CD4-positive, alpha-beta memory T cell (primary cell): ENCODE measurements at places on chromosomes 6 and 20.

GRCh38 chr6:72739368-72739779 lies 117.5 kb downstream of the KCNQ5 start:
- DNase-seq: no peak

DNA sequence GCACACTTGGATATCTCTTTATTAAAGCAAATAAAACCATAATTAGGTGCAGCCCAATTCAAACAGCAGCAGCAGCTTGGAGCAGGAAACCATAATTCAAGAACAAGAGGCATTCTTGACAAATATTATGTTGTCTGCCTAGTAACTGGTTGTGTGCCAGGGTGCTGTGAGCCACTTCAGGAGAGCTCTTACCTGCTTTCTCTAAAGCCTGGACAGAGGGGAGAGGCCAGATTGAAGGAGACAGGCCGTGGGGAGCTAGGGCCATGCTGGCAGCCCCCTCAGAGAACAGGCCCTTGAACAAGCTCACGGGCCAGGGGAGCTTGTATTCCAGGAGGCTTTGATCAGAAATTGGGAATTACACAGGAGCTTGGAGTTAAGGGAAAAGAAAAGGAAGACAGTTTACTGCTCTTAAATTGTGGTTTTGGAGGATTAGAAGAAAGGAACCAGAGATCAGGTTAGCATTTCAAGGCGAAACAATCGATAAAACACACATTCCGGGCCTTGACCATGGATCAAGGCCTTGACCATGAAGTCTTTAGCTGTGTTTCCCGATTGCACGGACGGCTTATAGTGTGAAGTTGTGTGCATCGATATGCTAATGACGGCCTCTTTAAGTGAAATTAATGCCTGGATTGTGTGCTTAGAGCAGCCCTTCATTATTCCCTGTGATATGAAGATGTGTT lies 69.8 kb upstream of the NKX2-2 start:
- no peak for DNase-seq

- no peak for DNase-seq
These were observed 57.2 kb downstream of the RGS17 start for GRCh38 chr6:153073841-153074240.

GRCh38 chr6:28743271-28743789 lies 180.5 kb downstream of the TRIM27 start:
- no peak for DNase-seq

GRCh38 chr20:49160057-49160929 lies 27.8 kb downstream of the STAU1 start:
- no peak for DNase-seq

DNA sequence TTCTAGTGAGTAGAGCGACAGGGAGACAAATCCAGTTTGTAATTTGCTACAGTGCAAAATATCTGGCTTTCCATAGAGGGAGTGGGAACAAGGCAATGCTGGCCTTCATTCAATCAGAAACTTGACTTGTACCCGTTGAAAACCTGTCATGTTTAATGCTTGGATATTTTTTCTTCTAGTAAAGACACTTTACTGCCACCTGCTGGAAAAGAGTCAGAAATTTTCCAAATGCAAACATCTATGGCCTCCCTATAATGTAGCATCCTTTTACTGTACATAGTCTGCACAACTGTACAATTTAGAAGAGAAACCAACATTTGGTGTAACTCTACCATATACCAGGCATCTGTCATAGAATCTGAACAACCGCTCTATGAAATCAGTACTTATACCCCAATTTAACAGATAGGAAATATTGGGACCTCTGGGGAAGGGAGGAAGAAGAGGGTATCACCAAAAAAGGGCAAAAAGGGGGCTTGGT lies 16.7 kb upstream of the TBC1D20 start:
- DNase-seq: peak; percentile 67

GRCh38 chr6:131251590-131252199 lies 116.4 kb downstream of the AKAP7 start:
- no peak for DNase-seq

GRCh38 chr6:107409942-107410341 lies 49.4 kb downstream of the PDSS2 start:
- DNase-seq: no peak

DNA sequence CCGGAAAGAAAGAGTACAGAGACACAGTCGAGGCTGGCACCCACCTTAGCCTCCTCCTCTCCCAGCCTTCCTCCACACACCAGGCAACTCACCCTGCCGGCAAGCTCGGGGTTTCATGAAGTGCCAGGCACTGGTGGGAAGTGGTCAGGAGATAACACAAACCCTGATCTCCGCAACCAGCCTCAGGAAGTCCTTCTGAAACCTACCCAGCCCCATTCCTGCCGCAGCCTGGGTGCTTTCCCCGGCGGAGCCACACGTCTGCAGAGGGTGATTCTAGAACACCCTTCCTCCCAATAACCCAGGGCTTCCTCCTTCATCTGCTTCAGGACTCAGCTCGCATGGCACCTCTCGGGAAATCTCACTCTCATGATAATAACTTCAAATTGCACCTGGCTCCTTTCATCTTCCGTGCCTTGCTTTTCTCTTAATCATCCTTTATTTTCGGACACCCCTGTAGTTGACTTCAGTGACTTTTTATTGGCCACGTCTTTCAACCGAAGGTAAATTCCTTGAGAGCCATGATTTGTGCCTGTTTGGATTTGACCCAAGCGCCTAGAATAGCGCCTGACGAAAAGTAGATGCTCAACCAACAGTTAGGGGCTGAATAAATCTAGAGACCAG lies 8.7 kb upstream of the HLA-E start:
- DNase-seq: peak; percentile 74

DNA sequence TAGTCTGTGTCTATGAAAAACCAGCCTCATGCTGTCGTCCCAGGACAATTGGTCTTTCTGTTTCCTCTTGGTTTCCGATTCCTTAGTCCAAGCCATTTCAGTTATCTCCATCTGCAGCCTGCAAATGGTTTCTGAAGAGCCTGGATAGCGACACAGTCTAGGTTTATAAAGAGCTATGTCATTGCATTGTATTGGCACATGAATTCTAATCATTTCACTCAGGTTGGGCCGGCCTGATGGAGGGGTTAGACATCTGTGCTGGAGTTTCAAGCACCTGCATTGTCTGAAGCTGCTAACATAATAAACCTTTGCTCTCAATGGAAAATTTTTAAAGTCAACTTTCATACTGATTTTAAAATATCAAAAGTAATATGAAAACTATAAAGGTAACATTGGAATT lies 232.6 kb upstream of the MAP3K7 start:
- DNase-seq: no peak

- DNase-seq: no peak
These were observed 161.8 kb downstream of the KCNQ5 start for GRCh38 chr6:72783666-72784065.

- DNase-seq: no peak
These were observed 154.0 kb downstream of the LY86 start for GRCh38 chr6:6742535-6742934.

DNA sequence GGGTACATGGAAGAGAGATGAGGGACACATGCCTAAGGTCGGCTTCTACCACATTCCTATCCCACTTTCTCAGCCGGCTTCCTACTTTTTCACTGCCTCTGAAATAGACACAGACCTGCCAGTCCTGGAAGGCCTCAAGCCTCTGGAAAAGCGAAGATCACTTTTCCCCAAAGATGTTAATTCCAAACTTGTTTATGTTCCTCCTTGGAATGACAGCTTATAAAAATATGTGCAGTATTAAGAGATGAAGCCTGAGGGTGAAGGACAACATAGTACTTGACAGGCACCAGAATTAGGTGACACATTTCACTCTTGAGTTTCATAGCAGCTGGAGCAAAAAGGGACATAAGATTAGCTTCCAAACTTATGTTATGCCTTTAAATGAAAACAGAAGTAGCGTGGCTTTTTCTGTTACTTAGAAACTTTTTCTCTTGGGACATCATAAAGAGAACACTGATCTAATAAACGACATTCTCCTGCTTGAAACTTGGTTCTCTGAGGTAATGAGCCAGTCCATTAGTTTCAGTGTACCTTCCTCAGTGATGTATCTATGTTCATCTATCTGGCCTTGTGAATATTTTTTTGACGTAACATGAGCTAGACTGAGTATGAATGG lies 25.3 kb downstream of the FOXO3 start:
- no peak for DNase-seq

- DNase-seq: peak; percentile 33
These were observed 38.2 kb downstream of the KIAA1755 start for GRCh38 chr20:38222231-38222922.

- no peak for DNase-seq
These were observed 26.3 kb downstream of the WRNIP1 start for GRCh38 chr6:2791450-2791974.

DNA sequence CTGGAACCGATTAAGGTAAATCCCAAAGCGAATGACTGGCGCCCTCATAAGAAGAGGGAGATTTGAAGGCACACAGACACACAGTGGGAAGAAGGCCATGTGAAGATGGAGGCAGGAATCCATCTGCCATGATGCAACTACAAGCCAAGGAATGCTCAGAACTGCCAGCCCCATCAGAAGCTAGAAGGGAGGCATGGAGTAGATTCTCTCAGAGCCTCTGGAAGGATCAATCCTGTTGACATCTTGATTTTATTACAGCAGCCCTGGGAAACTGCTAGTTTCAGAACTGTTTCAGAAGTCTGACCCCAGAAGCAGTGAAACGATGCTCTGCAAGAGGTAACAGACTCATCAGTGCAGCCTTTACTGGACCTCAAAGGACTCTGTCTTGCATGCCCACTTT lies 103.5 kb upstream of the GPR6 start:
- no peak for DNase-seq

GRCh38 chr20:51656726-51657260 lies 111.4 kb downstream of the ATP9A start:
- DNase-seq: no peak

DNA sequence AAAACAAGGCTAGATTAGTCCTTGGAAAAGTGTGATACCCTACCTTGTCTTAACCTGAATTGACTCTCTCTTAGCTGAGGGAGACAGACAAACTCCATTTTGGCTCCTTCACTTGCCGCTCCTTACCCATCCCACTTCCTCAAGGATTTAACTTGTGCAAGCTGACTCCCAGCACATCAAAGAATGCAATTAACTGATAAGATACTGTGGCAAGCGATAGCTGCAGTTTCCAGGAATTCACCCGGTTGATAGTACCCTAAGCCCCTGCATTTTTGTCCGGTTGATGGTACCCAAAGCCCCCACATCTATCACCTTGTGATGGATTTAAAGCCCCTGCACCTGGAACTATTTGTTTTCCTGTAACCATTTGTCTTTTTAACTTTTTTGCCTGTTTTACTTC lies 1.9 kb upstream of the SERINC3 start:
- no peak for DNase-seq

DNA sequence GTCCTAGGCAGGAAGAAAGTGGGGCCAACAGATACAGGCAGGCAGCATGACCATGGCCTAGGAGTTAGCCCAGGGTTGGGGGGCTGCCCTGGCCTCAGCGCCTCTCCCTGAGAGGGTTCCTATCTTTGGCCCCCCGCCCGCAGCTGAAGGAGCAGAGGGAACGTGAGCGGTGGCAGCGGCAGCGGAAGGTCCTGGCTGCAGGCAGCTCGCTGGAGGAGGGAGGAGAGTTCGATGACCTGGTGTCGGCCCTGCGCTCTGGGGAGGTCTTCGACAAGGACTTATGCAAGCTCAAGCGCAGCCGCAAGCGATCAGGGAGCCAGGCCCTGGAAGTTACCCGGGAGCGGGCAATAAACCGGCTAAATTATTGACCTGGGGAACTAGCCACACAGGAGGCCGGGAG lies 32.6 kb downstream of the MOCS1 start:
- DNase-seq: no peak

- DNase-seq: no peak
These were observed 45.5 kb downstream of the LRFN2 start for GRCh38 chr6:40541556-40542174.
